ENCODE measurements at places on chromosomes 3 and 15.

DNA sequence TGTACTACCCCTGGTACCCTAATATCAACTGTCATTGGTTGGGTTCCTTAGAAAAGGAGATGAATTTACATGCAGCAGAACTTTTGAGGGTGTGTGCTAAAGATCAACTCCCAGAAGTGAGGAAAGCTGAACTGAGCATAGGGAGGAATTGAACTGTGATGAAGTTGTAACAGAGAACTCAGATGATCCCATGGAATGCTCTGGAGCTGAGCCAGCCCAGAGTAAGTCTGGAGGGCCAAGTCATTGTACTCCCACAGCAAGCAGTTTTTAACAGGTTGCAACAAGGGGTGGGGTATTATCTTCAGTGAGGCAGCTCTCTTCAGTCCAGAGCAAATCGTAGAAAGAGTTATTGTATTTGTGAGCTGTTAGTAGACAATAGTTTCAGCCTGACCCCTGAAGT, 572.3 kb downstream of the PYDC2 start:
- DNase-seq, result no peak

DNA sequence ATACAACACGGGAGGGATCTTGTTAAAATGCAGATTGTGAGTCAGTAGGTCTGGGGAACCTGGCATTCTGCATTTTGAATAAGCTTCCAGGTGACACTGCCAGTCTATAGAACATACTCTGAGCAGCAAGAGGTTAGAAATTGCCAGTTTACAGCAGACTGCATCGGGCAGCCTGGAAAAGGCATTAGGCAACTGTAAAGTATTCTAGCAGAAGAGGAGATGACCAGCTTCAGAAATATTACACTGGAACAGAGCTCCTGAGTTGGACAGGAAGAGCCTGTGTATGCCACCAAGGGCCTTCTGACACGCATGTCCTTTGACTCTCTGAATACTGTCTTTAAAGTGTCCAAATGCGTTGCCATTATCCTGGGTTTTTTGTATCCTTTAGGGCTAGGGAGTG, 2.5 kb upstream of the ACAN start:
- DNase-seq, result no peak

DNA sequence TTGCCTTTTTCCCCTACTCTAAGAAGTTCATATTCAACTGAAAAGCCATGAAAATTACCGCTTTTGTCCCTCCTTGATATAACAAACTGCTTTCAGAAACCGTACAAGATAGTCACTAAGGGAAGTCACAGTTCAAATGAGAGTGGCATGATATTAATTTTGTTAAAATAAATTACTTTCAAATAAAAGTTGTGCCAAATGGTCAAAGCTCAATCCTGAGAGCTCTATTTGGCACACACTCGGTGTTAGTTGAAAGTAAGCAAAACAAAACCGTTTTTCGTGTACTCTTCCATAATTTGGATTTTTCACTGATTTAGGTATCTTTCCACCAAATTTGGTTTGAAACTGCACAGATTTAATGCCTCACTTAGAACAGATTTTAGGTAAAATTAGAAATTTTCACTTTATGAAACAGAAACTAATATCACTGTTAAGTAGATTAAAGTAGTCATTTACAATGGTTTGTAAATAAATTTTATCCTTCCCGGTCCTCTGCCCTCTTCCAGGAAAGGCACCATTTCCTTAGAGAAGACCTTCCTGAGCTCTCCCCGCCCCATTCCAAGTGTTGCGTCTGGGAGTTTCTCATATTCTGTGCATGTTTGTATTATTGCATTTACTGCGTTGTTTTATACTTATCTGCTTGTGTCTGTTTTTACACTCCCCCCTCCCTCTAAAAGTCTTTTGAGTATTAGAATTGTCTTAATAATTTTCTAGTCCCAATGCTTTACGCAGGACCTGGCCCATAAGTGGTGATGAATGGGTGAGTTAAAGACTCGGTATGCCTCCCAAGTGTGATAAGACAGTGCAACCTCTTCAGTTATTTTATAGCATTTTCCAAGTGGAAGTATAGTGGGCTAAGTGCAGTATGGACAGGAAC, 853 bp downstream of the TCAIM start:
- no peak for DNase-seq

- no peak for DNase-seq
These were observed 1194.6 kb downstream of the ZPLD1 start for GRCh38 chr3:103629391-103629790.

DNA sequence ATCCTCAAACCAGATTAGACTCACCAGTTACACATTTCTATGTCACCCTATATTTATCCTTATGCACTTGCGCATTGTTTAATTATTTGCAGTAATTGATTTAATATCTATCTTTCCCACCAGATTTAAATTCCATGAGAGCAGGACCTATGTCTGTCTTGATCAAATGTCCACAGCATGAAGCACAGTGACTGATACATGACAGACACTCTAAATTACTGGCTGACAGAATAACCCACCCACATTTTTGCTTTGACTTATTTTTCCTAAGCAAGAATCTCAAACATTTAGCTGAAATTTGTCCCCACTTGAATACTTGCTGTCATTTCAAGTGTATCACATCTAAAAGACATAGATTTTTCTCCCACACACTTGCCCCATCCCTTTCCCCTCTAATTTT, 7.5 kb downstream of the CD200R1 start:
- no peak for DNase-seq

GRCh38 chr15:66389859-66390381, 3.2 kb downstream of the MAP2K1 start:
- DNase-seq, result no peak

GRCh38 chr3:106609666-106610301, 741.0 kb upstream of the CBLB start:
- DNase-seq, result peak; percentile 91

DNA sequence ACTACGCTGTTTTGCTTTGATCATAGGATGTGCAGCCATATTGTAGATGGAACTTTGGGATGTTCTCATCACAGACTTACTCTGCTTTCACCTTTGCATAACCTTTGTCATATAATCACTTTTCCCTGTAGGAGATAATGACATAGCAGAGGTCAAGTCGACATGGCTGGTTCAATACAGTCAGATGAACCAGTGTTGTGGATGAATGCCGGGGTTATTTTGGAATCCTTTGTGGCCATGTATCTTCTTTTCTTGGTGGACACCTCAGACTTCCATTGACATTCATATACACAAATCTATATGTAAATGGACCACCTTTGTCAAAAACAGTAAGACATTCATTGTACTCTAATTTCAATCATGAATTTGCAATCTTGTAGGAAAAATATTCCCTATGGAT, 180.2 kb downstream of the PTPRG start:
- no peak for DNase-seq

DNA sequence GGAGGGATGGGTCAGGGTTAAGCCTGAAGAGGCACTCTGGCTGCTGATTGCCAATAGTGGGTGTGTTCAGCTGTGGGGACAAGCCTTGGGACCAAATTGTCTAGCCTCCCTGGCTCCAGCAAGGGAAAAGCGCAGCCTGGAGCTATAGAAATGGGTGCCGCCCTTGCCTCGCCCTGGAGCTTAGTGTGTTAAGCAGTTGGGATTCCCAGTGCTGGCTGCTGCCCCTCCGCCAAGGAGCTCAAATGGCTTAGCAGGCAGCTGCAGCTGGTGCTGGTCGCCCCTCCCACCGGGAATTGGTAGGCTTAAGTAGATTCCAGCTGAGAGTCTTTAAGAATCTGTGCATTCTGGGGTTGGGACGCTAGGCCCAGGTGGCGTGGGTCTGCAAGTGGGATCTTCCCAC, 662.9 kb upstream of the TBL1XR1 start:
- no peak for DNase-seq

GRCh38 chr3:33095436-33095835, 1.5 kb downstream of the GLB1 start:
- no peak for DNase-seq

- DNase-seq, result no peak
These were observed 28.6 kb downstream of the DAG1 start for GRCh38 chr3:49498648-49499047.

DNA sequence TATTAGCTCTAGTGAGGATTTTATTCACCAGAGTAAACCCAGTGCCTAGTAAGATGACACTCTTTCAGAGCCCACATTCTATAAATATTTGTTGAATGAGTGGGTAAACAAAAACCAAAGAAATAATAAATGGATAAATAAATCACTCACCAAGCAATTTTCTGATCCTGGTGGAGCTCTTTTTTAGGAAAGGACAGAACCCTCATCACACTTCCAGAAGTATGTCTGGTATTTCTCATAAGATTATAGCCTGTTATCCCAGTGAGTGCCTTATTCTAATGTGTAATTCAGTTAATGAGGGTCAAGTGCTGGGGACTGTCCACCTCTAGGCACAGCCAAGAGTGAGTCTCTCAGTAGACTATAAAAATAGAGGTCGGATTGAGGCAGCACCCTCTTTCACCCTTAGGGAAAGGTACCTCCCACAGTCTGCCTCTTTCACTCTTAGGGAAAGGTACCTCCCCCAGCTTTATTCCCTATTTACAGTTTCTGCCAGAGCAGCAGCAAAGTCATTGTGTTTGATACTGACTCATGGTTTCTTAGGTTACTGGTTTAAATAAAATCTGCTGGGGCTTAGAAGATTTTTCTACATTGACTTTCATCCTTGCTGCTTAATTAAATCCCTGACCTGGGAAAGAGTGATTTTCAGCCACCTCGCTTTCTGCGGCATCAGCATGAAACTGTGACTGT, 145.0 kb downstream of the STAC start:
- no peak for DNase-seq

DNA sequence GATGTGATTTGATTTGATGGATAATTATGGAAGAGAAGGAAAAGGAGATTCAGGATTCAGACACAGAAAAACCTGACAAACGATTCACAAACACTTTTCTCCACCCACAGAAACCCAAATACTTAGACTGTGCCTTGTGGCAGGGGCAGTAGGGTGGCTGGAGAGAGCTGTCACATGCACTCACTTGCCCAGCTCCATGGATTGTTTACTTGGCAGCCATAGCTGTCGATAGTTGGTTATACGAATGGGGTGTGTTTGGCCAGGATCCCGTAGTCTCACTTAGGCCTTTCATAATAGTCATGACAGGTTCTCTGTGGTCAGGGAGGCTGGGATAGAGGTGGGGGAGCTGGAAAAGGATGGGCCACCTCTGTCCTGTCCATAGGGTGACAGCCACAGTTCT, 76.9 kb downstream of the CACNA1D start:
- no peak for DNase-seq

DNA sequence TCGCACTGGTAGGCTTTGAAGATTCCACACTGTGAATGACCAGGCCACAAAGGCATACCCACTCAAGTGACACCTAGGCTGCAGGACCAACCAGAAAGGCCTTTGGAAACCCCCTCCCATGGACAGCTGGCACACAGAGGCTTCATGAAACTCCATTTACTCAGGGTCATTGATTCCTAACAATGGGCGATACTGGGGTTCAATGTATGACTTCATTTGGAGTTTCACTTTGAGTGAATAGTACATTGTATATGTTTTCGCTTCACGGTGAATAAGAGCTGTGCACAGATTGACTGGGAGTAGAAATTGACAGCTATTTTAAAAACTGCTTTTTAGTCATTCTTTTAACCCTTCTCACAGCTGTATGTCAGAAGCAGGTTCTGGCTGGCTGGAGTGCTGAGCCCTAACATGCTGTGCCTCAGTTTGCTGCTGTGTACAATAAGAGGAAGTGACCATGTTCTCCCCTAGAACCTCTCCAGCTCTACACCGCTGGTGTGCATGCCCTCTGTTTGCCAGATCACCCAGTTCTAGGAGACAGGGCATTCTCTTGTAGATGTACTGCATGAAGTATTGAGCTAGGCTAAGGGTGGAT, 15.4 kb upstream of the CX3CR1 start:
- DNase-seq, result no peak

GRCh38 chr15:70856884-70857561, 3.1 kb upstream of the LARP6 start:
- no peak for DNase-seq

DNA sequence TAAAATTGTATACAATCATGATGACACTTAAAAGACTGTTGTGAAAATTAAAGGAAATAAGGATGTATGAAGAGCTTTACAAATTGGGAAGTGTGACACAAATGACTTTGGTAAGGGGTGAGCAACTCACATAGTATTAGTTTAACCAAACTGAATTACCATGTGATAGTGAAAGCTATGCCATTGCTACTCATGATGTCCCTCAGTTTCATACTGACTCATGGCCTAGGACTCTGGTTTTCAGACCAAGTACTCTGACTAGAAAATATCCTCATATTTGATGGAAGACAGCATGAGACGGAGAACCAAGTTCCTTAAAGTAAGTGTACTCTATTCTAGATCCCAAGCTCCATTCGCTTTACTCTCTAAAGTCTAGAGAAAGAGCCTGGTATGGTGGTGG, 203.2 kb upstream of the ICE2 start:
- DNase-seq, result no peak

DNA sequence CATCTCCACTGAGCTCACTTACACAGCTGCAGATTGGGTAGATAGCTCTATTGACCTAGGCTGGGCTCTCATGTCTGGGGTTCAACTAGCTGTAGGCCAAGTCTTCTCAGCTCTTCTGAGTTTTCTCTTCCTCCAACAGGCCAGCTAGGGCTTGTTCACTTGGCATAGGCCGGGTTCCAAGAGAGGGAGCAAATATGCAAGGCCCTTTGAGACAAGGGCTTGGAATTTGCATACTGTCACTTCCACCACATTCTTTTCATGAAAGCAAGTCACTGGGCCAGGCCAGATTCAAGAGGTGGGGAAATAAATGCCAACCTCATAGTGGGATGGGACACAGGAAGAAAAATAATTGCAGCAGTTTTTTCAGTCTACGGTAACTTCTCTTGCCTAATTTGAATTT, 25.2 kb downstream of the PIGB start:
- DNase-seq, result no peak

DNA sequence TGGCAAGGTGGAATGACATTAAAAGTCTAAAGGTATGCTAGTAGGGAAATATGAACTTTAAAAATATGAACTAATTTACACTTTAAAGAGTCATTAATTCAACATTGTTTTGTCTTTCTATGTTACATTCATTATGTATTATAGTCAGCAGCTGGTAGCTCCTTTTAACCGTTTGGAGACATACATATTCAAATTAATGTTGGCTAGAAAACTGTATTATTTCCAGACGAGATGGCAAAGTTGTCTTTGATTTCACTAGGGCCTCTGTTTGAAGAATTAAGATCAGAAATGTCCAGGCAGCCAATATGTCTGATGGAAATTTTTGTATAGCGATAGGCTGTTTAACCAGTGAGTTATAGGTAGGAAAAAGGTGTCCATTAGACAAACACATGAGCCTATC, 817.6 kb downstream of the GRM7 start:
- DNase-seq, result no peak

DNA sequence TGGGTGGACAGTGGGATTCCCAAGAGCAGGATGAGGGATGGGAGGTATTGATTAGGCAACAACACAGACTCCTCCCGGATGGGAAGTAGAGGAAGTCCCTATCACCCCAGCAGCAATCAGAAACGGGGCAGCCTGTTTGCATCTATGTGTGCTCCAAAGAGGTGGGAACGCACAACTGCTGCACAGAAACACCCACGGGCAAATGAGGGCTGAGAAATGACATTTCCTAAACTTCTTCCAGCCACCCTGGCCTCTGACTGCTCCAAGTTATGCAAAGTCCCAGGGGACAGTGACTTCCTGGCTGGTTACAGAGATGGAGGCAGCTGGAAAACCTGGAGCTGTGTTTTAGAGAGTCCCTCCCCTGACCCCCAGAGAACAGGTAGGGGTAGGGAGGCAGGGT, 42.6 kb downstream of the HCN4 start:
- DNase-seq, result no peak

All from renal cortex interstitium (tissue), 15 donors.